ENCODE measurements at places on chromosomes 7 and 10.
A peak's percentile ranks its signal among the peaks of the same experiment; 100 is the strongest.

- no peak for DNase-seq
Measured at GRCh38 chr10:49296382-49296781, 2.6 kb upstream of the C10orf71 start.

GRCh38 chr10:18860631-18861240 lies 187.9 kb upstream of the MALRD1 start:
- DNase-seq: no peak

- no peak for DNase-seq
Measured at GRCh38 chr10:132885451-132886210, 56.7 kb downstream of the CFAP46 start.

DNA sequence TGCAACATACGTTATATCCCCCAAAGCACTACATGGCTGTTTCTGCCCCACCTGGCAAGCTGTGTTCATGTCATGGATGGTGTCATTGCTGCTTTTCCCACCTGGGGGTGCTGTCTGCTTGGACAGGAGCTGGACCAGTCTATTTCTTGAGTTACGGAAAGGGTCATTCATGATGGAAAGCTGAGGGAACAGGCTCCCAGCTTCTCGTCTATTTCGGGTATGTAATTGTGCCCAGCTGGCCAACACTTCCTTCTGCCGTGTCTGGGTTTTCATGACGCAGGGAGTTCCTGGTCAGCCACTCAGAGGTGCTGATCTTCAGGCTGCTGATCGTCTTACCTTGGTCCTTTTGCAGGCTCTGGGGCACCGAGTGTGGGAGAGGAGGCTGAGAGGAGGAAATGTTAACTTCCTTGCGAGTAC lies 8.6 kb downstream of the BTBD16 start:
- DNase-seq: no peak

GRCh38 chr10:130345728-130346127 lies 209.5 kb downstream of the GLRX3 start:
- DNase-seq: no peak

- peak; percentile 92 for DNase-seq
Measured at GRCh38 chr10:14648005-14648765, 126.5 kb downstream of the FAM107B start.

Data from NCI-H1436 (cell line).